CD4-positive, alpha-beta memory T cell (primary cell): ENCODE measurements at places on chromosomes 4 and X.

- no peak for DNase-seq
These were observed 247.8 kb downstream of the ADGRL3 start for GRCh38 chr4:61447918-61448317.

DNA sequence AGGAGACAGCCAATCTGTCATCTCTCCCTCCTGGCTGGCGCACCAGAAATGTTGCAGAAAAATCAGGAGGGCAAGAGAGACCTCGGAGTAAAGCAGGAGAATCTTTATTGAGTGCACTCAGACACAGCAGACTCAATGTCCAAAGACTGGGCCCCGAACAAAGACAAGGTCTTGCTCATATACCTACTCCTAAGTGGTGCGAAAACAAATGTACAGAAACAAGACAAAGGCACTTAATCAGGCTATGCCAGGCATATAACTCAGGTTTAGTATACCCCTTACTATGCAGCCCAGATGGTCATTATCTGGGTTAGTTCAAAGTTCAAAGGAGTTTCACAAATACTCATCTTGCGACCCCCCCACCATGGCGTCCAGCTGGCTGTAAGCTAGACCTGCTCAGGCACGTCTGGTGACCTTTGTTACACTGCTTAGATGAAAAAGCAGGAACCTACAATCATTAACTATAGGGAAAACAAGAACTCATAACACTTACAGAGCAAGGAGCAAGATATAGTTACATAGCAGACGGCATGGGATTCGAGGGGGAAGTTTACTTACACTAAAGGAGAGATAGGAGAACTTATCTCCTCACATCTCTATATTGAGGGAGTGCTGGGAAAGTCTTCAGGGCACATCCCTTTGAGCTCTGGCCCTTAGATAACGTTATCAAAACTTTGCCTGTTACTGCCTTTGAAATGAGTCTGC lies 27.5 kb downstream of the SULT1E1 start:
- DNase-seq, result no peak

GRCh38 chrX:42090395-42090794 lies 167.0 kb upstream of the CASK start:
- DNase-seq, result no peak

DNA sequence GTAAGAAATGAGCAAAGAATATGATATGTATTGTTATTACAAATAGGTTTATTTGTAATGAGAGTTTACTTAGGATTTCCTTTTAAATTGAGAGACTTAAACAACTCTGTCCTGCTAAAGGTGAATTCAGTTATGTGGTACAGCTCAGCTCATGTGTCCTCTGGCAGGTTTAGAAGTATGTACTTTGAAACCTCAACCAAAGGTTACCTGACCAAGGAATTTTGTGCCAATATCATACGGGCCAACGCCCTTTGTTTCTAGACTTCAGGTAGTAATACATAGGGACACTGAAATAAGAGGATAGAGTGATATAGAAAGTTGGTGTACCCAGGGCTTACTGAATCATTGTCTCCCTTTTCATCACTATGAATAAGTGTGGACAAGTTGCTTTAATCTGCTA lies 25.7 kb downstream of the SLAIN2 start:
- DNase-seq, result no peak

GRCh38 chr4:7244331-7244665 lies 52.0 kb downstream of the SORCS2 start:
- DNase-seq, result no peak

DNA sequence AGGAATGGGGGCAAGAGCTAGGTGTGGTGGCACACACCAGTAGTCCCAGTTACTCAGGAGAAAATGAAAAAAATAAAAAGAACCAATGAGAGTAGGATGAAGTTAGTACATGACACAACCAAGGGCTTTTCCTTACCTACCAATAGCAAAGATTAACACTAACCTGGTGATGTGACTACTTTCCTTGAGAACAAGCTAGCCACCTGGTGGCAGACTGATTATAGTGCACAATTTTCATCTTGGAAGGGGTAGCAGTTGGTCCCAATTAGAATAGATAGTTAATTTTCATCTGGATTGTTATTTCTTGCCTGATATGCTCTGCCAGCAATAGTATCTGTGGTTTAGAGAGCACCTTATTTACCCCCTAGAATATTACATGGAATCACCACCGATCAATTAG lies 1216.8 kb upstream of the PABPC4L start:
- no peak for DNase-seq

- DNase-seq, result no peak
These were observed 239.7 kb upstream of the NOCT start for GRCh38 chr4:138775890-138776289.

DNA sequence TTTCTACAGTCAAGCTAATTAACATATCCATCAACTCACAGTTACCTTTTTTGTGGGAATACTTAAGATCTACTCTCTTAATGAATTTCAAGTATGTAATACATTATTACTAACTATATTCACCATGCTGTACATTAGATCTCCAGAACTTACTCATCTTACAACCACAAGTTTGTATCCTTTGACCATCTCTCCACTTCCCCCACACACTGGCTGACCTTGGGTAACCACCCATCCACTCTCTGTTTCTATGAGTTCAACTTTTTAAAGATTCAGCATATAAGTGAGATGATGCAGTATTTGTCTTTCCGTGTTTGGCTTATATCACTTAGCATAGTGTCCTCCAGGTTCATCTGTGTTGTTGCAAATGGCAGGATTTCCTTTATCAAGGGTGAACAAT lies 30.5 kb upstream of the MAGED1 start:
- no peak for DNase-seq

DNA sequence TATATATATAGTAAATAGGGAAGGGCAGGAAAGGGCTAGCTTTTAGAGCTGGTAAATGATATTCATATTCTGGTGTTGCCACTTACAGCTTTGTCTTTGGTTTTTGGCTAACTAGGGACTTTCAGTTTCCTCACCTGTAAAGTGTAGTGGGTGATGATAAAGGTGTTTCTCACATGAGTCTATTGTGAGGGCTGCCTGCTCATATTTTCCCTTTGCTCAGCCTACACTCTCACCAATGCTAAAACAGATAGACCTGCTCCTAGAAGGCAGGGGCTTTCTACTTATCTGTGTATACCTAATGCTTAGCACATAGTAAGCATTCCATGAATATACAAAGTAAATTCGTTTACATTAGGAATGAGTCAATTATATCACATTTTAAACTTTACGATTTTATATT lies 137.2 kb upstream of the HS3ST1 start:
- DNase-seq, result no peak

GRCh38 chrX:103376118-103376978 lies at the start of gene BEX3:
Gene BEX3, plus strand, starts transcription at chrX:103376538. Its CDS starts 984 bp downstream, at chrX:103377522.
- DNase-seq, result peak; percentile 57

GRCh38 chr4:153221783-153222706 lies 17.8 kb downstream of the TRIM2 start:
- peak; percentile 41 for DNase-seq

DNA sequence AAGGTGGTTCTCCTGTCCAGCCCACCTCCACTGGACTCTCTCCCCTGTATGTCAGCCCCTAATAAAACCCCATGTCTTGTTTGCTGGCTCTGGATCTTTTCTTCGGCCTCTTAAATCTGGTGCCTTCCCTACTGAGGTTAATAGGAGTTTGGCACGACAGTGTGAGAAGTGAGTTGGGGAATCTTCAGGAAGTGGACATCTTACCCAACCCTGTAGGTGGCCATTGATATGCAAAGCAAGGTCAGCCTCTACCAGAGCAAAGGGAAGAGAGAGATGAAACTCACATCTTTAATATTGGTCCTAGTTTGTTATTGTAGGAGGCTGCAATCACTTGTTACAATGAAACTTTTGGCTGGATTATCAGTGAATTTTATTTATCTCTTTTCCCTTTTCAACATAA lies 111.7 kb downstream of the CHRDL1 start:
- no peak for DNase-seq

DNA sequence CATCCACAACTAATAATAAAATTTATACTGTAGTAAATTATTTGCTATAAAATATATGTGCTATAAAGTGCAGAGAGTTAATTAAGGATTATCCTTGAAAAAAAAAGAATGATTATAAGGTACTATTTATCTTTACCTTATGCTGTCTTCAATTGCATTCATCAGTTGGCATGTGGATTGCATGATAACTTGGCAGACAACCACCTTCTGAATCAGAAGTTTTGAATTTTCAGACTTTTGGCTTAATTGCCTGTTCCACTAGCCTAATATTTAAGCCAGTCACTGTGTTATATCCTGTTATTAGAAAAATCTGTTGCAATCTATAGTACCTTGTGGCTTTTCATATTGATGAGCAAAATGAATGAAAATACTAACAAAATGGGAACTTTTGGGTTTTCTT lies 1040.3 kb upstream of the PCDH10 start:
- DNase-seq, result no peak

GRCh38 chr4:129344058-129344457 lies 248.1 kb downstream of the C4orf33 start:
- DNase-seq, result no peak

DNA sequence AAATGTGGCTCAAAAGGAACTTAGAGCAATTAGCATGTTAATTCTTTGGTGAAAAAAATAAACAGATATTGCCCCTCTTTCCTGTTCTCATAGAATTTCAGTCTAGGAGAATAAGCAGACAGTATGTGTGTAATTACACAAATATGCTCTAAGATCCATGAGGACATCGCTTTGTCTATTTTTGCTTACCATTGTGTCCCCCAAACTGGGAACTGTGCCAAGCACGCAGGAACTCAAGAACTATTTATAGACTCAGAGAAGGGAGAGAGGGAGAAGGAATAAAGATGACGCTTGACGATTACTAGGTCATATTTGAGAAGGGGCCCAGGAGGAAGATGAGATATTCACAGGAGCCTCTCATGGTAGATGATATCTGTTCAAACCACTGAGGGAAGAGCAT lies 692.6 kb downstream of the RAB28 start:
- DNase-seq, result no peak

DNA sequence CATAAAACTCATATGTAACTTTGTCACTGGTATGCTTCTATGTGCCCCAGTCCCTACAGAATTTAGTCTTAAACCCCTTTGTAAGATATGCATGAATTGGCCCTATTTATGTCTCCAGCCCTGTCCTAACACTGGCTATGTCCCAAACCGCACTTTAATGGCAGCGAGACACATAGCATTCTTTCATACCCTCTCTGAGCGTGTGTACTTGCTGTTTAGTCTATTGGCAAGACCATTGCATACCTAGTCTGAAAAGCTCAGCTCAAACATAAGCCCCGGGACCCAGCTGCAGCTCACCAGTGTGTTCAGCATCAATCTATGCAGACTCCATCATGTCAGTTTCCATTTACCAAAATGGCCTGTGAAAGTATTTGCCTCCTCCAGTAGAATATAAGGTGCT lies 1018.4 kb upstream of the TENM3 start:
- DNase-seq, result no peak

GRCh38 chrX:30863974-30864373 lies 25.1 kb downstream of the TAB3 start:
- no peak for DNase-seq

DNA sequence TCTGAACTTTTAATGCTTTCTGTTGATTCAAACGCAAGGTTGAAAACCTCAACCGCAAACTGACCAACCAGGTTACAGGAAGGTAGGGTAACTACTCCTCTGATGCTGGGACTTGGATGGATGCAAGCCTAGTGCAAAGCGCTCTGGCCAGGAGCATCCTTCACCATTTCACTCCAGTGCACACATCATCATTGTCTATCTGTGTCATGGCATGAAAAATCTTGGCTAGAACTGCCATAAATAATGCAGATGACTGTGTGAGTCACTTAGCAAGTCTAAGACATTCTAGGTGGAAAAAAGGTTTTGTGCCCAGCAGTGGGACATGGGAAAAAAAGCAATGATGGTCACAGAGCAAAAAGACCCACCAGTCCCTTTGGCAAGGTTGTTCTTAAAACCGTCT lies 10.9 kb downstream of the ADGRA3 start:
- DNase-seq, result no peak

GRCh38 chrX:118839334-118839958 lies 15.8 kb downstream of the ZCCHC12 start:
- peak; percentile 38 for DNase-seq

DNA sequence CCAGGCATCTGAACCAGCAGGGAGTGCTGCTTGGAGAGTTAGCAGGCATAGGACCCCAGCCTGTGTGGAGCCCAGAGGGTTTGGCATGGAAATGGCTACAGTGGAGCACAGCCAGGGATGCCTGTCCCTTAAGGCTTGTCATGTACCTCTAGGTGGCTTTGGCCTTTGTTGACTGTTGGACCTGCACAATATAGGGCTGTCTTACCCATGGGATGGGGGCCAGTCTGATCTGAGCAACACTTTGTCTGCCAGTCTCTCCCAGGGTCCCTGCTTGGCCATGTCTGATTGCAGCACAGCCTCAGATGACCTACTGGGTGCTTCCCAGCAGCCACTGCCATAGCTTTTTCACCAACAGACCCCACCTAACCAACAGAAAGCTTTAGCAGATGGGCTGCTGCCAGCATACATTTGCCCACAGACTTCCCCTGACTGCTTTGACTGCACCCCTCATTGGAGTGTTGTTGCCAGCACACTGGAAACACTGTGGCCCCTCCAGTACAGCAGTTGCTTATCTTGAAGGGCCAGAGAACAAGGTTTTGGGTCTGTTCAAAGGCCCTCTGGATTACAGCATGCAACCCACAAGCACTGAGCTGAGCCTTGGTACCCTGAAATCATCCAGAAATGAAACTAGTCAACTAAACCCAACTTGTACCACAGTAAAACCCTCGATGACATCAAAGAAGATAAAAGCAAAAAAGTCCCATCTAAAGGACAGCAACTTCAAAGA lies 22.1 kb downstream of the ANAPC10 start:
- no peak for DNase-seq
